CMK (cell line): ENCODE measurements at places on chromosomes 5 and 9.

GRCh38 chr9:8514760-8515159 is 715.2 kb upstream of the DMAC1 start:
- no peak for DNase-seq

GRCh38 chr5:5751987-5752386 is 329.5 kb downstream of the ICE1 start:
- DNase-seq: no peak

DNA sequence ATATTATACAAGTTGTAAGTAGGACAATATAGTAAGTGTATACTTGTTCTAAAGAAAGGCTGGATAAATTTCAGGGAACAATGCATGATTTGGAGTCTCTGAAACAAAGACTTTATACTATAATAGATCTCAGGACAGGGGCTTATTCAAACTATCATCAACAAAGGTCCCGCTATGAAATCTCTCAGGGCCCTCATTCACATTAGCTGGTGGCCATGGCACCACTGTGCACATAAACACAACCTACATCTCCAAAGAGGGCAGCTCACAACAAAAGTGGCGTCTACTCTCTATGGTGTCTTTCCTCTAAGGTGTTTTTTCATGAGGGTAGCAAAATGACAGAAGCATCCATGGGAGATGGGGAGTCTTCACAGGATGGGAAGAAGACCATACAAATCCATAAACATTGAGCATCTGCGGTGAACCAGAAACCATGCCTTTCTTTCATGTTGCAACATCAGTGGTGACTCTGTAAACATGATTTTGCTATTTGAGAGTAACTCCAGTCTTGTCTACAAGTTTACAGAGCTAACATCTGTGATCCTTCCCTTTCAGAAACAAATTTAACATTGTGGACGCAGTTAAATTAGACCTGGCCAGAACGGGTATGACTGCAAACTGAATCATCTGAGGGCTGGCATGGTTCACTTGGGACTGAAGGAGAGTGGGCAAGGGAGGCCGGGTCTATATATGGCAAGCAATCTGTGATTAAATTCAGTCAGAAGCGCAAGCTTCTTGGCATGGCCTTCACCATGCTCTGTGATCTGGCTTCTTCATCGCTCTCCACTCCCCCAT is 5.5 kb downstream of the TTLL11 start:
- DNase-seq: no peak

- DNase-seq: no peak
These were observed 110.3 kb downstream of the SLC12A2 start for GRCh38 chr5:128193665-128194390.

GRCh38 chr5:133121611-133122150 is 69.9 kb downstream of the HSPA4 start:
- DNase-seq: no peak

DNA sequence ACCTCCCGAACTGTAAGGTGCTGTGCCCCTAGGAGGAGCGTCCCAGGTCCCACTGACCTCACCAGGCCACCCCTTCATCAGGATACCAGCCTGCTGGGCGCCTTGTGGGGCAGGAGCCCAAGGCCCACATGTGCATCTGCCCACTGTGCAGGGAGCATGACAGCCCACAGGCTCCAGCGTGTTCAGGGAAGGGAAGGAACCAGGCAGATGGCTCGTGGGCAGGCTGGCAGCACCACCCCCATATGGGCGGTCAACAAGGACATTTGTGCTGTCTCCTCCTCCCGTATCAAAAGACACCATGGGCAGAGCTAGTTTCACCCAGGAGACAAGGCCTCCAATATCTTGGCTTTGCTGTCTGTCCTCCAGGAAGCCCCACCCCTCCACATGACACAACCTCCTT is 85.5 kb upstream of the PPP1R26 start:
- no peak for DNase-seq

- DNase-seq: no peak
These were observed 193.6 kb downstream of the ZSWIM6 start for GRCh38 chr5:61525512-61526206.

GRCh38 chr5:6328173-6328572 is 50.2 kb downstream of the MED10 start:
- peak; percentile 8 for DNase-seq

DNA sequence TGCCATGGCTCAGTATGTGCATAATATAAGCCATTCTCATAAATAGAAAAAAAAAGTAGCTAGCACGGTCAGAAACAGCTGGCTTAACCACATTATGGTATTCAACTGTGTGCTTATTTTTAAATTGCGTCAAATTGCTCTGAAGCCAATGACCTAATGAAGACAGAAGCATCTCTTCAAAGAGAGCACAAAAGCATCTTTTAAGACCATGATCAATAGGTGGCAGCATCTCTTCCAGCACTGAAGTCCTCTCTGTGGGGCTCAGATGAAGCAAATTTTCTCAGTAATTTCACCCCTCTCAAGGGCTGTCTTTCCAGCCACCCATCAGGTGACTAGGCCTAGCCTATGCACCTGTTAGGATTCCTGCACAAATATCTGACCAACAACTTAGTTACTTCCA is 251.4 kb downstream of the GLIS3 start:
- DNase-seq: no peak

GRCh38 chr5:124650147-124650561 is 96.3 kb downstream of the ZNF608 start:
- no peak for DNase-seq

GRCh38 chr5:93611976-93612854 is 29.2 kb downstream of the NR2F1 start:
- DNase-seq: no peak

- DNase-seq: peak; percentile 3
These were observed 1092.0 kb downstream of the MAT2B start for GRCh38 chr5:164597293-164597900.

- DNase-seq: no peak
These were observed 4.1 kb downstream of the BAG1 start for GRCh38 chr9:33260372-33260771.

DNA sequence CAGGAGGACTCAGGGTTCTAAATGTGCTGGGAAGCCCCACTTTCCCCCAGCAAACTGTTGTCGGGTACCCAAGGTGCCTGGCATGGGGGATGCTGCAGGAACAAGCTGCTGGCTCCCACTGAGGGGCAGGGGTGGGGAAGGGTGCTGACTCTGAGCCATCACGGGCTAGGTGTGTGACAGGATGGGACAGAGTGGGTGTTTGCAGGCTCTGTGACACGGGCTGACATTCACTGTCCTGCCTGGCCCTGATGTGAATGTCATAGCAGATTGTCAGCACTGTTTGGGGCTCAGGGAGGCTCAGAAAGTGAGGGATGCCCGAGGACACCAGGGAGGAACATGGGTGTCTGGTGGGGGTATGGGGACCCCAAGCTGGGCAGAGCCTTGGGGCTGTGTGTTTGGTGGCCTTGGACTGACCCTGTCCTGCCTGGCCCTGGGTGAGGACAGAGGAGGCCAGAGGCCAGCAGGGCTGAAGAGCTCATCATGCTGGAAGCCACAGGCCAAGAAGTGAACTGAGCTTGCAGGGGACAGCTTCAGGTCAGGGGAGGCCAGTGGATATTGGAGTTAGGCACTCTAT is 20.6 kb downstream of the WNK2 start:
- no peak for DNase-seq

DNA sequence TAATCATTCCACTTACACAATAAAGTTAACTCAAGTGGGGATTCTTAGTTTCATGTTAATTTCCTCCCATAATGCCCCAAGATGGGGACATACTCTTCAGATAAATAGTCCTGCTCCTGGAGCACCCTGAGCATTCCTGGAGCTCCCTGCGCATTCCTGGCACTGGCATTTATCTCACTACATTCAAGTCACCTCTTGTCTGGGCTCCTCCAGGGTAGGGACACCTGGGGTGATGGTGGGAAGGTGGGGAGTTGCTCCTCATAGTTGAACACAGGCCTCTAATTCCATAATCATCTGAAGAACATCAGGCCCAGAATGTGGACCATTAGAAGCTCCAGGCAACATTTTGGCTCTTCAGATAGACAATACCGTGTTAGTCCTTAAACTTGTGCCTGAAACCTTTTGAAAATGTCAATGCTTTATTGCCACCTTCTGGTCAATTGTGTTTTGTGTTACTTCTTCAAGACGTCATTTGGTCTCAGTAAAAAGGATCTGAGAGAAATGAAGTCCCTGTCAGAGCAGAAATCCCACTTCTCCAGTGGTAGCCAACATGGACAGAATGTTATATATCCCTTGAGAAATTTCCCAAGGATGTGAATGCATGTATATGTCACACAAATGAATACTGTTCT is 14.2 kb upstream of the AGGF1 start:
- no peak for DNase-seq

- DNase-seq: no peak
These were observed 196.8 kb upstream of the TRIM32 start for GRCh38 chr9:116490321-116490720.

- DNase-seq: no peak
These were observed 27.6 kb upstream of the ECM2 start for GRCh38 chr9:92563116-92564100.

DNA sequence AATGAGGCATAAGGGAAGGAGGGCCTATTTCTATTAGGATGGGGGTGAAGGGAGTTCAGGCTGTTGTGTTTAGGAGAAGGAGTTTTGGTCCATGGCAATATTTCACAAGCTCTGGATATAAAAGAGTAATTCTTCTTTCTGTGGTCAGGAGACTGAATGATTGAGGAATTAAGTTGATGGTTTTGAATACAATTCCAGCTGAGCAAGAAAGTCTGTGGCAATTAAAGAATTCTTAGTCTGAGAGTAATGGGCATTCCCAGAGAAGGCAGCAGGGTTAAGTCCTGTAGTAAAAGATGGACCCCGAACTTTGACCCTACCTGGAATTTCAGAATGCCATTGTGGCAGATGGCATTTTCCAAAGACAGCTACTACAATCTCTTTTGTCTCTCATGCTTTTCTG is 202.6 kb downstream of the TLE4 start:
- no peak for DNase-seq
